ENCODE measurements at places on chromosomes 1 and 21.

DNA sequence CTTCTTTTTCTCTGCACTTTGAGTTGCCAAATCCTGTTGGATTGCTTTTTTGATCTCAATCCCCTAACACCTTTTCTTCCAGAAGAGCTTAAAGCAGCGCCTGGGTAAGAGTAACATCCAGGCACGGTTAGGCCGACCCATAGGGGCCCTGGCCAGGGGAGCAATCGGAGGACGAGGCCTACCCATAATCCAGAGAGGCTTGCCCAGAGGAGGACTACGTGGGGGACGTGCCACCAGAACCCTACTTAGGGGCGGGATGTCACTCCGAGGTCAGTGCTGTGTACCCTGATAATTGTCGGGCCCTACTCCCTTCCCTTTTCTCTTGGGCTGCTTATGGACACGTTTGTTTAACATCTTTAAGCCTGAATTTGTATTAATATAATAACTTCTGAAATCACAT lies 8.3 kb downstream of the CHTOP start:
- DNase-seq = no peak

- DNase-seq = no peak
Observed at GRCh38 chr1:237180256-237180655, 138.3 kb downstream of the RYR2 start.

DNA sequence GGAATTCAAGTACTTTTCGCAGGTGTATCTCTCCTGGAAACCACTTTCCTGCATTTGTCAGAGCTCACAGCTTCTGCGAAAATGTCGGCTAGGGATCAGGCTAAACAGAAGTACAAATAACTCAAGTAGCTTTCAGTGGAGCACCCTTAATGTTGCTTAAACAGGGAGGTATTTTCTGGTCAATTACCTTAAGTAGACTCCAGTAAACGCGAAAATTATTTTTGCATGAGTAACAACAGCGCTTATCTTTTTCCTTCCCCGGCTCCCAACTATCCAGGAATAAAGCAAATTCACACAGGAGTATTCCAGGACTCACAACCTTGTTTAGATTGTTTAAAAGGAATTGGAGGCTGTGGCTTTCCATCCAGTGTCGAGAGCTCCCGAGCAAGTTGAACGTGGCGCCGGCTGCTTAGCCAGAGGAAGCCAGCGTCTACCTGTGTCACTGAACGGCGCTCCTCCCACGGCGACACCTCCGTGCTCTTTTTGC lies 7.3 kb upstream of the SIM2 start:
- no peak for DNase-seq

DNA sequence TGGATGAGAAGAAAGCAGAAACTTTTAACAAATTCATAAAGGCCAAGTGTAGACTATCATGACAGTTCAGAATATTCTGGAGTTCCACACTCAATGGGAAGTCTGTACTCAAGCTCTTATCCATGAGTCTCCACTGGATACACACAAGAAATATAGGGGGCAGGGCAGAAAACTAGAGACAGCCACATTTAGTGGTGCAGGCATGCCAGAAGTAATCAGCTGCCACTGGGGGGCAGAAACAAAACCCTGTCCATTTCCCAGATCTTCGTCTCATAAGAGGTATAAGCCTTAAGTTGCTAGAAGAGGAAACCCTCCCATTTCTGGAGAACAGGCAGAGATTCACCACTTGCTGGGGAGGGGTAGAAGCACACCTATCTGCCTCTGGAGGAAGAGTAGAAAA lies 166.8 kb upstream of the GALNT2 start:
- no peak for DNase-seq

DNA sequence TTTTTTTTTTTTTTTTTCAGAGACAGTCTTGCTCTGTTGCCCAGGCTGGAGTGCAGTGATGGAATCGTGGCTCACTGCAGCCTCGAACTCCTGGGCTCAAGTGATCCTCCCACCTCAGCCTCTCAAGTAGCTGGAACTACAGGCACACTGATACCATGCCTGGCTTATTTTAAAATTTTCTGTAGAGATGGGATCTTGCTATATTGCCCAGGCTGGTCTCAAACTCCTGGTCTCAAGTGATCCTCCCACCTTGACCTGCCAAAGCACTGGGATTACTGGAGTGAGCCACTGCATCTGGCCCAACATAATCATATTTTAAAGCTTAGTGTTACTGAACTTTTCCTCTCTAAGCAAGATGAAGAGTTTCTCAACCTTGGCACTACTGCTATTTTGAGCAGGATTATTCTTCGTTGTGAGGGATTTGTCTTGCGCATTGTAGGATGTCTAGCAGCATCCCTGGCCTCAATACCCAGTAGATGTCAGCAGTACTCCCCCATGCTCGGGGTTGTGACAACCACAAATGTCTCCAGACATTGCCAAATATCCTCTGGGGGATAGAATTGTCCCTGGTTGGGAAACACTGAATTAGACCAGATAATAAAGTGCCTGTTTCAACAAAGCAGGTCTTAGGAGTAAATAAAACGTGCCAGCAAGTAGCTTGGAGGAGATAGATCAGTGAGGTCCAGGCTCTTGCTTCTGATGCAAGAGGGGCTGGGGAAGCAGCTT lies 15.1 kb upstream of the THRAP3 start:
- no peak for DNase-seq

DNA sequence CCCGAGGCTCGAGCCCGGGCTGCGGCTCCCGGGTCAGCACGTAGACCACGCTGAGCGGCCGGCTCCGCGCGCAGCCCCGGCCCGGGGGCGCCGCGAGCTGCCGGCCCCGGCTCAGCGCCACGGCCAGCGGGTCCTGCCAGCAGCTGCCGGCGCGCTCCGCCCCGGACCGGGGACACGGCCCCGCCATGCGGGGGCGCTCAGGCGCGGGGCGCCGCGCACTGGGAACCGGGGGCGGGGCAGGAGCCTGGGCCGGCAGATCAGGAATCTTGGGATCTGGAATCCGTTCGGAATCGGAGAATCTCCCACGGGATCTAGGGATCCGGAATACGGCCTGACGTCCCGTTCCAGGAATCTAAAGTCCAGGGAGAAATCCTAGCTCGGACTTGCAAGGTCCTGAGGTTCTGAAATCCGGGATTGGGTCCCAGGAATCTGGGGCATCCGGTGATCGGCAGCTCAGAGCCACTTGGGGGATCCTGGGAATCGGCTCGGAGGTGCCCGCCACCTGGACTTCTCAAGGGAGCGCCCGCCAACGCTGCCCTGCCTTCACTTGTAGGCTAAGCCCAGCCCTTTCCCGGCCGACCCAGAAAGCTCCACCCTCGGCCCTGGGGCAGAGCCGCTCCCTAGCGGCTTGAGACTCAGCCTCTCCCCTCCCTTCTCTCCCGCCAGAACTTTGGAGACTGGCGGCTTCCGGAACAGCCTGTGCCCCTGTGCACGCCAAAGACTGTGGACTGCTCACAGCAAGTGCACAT lies at the start of gene MAP3K6:
Gene MAP3K6, minus strand, starts transcription at position 551 of the 749 bp plus-strand sequence. Its CDS starts 364 bp downstream, at position 187.
- no peak for DNase-seq

GRCh38 chr1:207519505-207520399 lies 23.8 kb downstream of the CR1 start:
- DNase-seq = no peak

DNA sequence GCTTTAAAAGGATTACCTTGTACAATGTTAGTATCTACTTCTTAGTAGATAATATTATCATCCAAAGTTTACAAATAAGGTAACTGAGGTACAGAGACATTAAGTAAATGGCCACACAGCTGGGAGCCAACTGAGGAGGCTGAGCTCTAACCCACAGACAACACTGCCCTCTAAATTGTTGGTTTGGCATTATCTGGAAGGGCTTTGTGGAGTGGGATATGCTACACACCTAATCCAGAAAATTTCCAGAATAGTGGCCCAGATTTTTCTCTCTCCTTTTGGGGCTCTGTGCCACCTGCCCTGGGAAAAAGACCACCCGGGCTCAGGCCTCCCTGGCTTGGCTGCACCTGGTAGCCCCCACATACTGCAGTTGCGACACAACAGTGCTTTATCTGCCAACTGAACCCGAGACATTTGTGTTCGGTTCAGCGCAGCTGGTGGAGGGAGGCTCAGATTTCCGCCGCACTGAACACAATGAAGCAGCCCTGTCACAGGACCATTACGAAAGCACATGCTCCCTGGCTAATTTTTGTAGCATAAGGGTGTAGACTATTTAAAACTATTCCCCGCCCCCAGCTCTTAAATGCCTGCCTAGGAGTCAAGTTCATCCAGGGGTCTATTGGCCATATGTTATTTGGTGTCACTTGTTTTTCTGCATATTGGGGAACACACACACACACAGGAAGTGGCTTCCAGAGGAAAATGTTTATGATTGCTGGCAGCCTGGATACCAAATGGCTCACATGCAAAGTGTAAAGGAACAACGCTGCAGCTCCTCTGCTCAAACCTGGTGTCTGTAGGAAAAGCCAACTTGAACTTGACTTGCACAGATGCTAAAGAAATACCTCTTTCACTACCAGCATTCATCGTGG lies 92.3 kb upstream of the ESRRG start:
- DNase-seq = no peak

Data from pulmonary artery endothelial cell (primary cell).